ENCODE measurements at places on chromosomes 5 and 9.

DNA sequence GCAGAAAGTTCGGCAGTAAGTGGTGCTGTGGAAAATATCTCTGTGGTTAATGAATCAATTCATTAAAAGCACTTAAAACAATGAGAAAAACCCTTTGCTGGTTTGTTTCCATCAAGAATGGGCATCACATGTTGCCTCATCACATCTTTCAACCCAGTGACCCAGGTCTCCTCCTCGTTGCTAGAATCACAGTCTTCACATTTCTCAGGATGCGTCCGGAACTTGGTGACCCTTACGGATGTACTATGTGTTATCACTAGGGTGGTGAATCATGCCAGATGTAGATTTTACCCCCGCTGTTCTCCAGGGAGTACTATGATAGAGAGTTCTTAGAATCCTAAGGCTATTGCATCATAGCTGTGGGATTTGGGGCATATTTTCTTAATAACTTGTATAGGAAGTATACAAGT is 217.9 kb upstream of the KLF4 start:
- DNase-seq, result no peak

- no peak for DNase-seq
Observed at GRCh38 chr9:122221183-122221811, 7.5 kb downstream of the LHX6 start.

- DNase-seq, result no peak
Observed at GRCh38 chr9:115212125-115212605, 94.2 kb upstream of the TNC start.

- DNase-seq, result no peak
Observed at GRCh38 chr5:55149308-55149795, 10.6 kb upstream of the GPX8 start.

GRCh38 chr5:38621840-38622437 is 65.5 kb upstream of the LIFR start:
- no peak for DNase-seq

GRCh38 chr5:172410160-172410559 is 44.2 kb downstream of the SH3PXD2B start:
- DNase-seq, result peak; percentile 8

DNA sequence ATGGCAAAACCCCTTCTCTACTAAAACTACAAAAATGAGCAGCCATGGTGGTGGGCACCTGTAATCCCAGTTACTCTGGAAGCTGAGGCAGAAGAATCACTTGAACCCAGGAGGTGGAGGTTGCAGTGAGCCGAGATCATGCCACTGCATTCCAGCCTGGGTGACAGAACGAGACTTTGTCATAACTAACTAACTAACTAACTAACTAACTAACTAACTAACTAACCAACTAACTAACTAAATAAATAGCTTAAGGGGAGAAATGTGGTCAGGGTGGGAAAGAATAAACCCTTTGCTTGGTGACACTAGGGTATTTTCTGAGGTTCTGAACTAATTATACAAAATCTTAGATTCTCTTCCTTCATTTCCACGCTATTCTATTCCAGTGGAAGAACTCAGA is 184.4 kb upstream of the MEF2C start:
- no peak for DNase-seq

DNA sequence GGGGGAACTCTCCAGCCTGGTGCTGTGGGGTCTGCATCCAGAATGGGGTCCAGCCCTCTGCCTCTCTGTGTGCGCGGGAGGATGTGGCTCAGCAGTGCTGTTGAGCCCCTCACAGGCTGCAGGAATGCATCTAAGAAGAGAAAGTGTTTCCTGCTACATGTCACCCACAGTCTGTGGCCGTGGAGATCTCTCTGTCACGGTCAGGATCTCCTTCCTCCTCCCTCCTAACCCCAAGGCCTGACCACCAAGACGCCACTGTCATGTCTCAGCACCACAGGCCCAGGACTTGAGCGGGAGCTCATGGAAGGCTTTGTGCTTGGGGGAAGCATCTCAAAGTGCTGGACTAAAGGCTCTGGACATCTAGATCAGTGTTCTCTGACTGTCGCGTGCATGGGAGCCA is 90.1 kb downstream of the SREK1 start:
- DNase-seq, result no peak

DNA sequence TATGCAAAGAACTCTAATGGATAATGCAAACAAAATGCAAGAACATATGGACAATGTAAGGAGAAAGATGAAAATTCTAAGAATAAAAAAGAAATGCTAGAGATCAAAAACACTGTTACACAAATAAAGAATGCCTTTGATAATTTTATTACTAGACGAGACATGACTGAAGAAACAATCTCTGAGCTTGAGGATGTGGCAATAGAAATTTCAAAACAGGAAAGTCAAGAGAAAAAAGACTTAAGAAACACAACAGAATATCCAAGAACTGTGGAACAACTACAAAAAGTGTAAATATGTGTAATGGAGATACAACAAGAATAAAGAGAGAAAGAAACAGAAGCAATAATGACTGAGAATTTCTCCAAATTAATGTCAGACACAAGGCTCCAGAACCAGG is 140.5 kb upstream of the ACOT12 start:
- no peak for DNase-seq

GRCh38 chr9:83346655-83347420 is 191.4 kb downstream of the FRMD3 start:
- DNase-seq, result no peak

DNA sequence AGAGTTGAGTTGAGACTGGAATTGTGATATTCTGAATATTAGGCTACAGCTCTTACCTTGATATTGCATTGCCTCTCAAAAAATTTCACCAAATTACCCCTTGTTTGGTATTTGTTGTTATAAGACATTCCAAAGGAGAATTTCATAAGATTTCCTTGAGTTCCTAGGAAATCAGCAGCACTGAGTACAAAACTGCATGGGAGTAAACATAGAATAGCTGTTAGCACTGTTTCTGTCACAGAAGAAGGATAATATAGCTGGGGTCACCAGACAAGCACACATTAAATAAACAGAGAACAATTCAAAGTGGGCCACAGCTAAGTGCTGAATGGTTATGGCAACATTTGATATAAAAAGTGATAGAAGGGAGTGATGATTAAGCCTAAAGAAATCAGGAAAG is 724.3 kb downstream of the PRELID2 start:
- DNase-seq, result no peak

DNA sequence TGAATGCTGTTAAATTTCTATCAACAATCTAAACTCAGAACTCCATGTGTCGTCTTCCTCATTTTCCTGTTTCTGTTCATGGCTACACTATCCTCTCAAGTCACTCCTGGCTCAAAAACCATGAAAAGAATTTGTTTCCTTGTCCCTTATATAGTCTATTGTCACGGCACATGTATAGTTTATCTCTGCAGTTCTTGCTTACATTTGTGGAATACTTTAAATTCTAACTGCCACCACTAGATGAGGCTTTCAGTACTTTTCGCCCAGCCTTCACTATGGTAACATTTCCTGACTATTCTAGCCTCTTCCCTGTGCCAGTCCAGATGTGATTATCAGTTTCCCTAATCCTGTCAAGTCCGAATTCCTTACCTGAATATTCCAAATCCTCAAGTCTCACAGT is 34.6 kb downstream of the PKD2L2 start:
- no peak for DNase-seq

GRCh38 chr9:126066131-126066530 is 260.5 kb upstream of the MVB12B start:
- DNase-seq, result no peak

DNA sequence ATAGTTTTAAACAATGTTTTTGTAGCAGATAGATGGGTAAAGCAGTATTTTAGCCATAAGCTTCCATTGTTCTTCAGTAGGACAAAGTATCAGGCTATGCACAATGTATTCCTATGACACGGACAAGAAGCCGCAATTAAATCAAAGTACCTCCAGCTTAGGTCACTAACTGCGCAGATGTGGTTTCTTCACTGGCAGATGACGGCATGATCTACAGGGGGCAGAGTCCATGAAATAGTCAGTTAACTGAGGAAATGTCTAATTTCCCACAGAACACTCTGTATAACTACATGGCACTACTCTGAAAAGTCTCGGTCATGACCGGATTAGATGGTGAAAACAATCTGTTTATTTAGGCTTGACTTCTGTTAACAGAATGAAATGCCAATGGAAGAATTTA is 120.7 kb upstream of the TRPM3 start:
- DNase-seq, result no peak

DNA sequence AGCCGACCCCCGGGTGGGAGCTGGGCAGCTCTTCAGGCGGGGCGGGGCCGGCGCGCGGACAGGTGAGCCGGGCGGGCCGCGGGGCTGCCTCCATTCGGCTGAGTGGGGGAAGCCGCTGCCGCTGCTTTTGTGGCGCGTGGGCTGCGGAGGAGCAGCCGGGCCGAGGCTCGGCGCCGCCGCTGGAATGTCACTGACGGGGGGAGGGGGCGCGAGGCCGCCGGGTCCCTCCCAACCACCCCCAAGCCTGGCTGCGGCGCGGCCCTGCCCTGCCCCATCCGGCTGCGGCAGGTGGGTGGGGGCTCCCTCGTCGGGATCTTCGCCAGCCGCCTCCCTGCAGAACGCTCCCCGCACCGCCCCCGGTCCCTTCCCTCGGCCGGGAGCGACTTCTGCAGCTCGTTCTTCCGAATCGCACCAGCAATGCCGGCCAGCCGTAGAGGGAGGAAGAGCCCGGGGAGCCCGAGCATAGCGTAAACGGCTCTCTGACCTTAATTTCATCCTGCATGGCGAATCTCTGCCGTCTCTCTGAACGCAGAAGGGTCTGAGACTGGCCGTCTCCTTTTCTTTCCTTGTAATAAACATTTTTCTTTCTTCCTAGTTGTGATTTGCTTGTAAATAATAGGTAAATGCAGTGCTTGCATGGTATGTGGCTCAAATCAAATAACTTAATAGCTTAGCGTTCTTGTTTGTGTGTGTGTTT is 505 bp downstream of the SPTAN1 start:
- DNase-seq, result peak; percentile 21

DNA sequence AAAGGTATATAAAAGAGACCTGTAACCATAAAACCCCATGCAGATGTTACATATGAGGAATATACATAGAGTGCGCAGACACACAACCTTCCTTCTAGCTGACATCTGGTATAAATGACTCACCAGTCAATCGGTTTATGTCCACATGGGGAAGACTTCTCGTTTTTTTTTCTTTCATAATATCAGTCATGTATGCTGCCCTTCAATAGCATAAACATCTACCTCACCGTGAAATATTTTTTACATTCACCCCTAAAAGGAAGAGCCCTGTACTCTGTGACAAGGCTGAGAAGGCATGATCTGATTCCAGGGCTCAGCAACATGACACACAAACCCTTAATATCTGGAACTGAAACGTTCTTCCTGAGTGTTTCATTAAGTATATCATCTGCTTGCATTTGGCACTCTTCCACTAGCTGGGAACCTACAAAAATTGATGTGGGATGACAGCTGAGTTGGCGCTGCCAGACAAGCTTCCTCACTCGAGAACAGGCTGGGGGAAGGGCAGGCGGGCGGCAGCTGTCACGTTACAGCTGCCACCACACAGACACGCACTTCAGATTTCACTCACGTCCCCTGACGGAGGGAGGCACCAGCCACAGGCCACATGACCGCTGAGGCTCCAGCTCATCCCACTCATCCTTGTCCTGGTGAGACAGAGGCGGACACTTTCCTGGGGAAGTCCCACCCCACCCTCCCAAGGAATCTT is 74.2 kb downstream of the SHB start:
- DNase-seq, result peak; percentile 77

DNA sequence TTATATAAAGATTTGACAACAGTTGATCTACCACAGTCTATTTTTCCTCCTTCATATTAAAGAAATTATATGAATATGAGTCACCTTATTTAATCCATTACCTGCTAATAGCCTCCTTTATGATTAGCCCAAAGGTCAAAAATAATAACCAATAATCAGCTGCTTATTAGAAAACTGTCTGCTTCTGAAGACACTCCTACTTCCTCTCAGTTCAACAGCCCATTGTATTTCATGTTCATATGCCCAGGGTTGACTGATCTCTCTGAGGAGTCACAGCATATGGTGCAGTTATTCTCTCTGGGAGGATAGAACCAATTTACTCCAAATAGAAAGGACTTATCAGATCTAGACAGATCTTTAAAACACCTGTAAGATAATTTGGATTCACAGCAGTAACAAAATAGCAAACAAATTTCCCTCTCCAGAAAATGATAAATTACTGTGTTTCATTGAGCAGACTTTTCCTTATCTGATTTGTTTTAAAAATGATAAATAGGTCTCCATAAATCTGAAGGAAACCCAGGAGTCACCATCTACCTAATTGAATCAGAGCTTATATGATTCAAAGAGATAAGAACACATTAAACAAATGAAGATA is 180.4 kb upstream of the ITGA1 start:
- DNase-seq, result no peak

DNA sequence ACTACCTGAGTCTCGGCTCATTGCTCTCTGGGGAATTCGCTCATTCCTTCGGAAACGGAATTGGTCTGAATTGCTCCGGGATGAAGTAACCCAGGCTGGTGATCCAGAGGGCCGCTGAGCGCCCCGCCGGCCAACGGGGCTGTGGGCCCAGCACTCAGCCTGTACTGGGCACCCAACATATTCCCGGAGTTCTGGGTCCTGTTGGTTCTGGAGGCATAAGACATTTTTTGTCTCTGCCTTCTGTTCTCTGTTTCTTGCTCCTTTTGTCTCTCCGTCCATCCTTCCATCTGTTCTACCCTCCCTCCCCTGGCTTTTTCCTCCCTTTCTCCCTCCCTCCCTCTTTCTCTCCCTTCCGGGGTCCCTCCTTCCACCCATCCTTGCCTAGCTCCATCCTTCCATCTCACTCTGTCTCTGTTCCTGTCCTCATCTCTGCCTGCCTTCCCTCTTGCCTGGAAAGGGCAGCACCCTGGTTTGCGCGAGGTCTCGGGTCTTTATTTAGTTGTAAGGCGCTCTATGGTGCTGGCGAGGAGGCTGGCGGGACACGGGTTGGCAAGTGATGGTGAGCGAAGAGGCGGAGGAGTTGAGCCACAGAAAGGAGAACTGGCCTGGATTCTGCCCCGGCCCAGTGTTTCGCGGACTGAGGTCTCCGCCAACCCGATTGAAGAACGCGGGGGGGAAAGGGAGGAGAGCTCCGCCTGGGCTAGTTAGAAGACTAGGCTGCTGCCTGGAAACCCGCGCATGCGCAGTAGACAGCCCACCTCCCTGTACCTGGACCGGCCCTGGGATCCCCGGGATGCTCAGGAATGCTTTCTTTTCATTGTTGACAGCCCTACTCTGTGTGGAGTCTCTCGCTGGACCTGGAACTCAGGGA is 1468.0 kb downstream of the FOXD4L5 start:
- peak; percentile 64 for DNase-seq

GRCh38 chr9:115665519-115665918 is 488.1 kb upstream of the PAPPA start:
- DNase-seq, result no peak

DNA sequence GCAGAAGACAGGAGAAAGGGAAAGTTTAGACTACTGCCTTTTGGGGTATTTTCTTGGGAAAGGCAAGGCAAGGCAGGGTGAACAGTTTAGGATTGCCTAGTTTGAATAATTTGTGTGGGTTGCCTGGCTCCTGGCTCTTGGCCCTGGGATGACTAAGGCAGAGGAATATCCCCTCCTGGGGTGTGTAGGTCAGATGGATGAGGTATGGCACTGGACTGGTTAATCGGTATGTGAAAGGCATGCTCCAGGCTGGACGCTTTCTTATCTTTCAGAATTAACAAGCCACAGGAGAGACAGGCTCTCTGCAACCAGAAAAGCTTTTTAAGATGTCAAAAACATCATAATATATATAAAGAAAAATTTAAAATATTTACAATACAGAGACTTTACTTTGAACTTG is 58.6 kb downstream of the STARD4 start:
- DNase-seq, result no peak

All from CD4-positive, alpha-beta T cell treated with Interleukin-4 for 1 hour (primary cell).